Activated CD4-positive, alpha-beta T cell treated with anti-CD3 and anti-CD28 coated beads, Interleukin-2, amount 50 U/mL, for 24 hours (primary cell): ENCODE measurements at places on chromosomes 1 and 21.

DNA sequence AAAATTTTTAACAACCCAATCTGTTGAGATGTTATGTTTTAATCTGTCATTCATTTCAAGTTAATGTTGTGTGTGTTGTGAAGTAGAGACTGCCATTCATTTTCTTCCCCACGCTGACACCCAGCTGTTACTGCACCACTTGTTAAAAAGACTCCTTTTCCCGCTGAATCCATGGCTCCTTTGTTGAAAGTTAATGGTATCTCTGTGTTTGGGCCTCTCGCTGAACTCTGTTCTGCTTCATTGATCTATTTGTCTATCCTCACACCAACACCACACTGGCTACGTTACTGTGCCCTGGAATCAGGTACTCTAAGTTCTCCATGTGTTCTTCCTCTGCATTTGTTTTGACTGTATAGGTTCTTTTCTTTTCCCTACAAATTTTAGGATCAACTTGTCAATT, 58.2 kb downstream of the PDE9A start:
- DNase-seq = no peak

- DNase-seq = no peak
Observed at GRCh38 chr1:205576011-205576410, 55.8 kb downstream of the ELK4 start.

- DNase-seq = no peak
Observed at GRCh38 chr1:171397851-171398469, 84.0 kb downstream of the FMO4 start.

DNA sequence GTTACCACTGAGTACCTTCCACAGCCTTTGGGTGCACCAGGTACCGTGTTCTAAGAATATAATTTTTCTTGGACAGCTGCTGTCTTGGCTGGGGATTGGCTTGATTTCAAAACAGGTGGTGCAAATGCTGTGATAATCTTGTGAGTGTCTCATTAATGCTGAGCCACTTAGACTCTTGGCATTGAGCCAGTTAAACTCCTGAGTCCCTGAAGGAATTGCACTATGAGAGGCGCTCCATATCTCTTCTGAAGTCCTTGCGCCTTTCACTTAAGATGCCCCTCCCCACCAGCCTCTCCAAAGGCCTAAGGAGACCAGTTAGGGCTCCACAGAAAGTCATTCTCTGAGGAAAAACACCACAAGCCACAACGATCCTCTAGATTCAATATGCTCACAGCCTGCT, 51.0 kb downstream of the BACH1 start:
- no peak for DNase-seq

- DNase-seq = no peak
Observed at GRCh38 chr21:20572582-20572981, 425.6 kb upstream of the NCAM2 start.

DNA sequence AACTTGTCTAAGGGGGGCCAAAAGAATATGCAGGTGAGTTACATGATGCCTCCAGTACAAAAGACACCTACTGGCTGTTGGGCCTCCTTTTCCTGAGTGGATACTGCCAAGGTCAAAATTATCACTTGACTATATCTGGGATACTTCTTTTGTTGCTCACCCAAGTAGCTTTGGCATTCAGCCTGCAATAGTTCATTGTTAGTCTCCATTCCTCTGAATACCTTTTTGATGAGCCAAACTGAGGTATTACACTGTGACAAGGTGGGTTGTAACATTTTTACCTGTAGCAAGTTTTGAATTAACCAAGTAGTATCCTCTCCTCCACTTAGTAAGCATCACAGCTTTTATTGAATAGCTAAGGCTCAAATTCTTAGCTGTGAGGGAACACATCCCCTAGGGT, 408.0 kb downstream of the LRRIQ3 start:
- no peak for DNase-seq

GRCh38 chr1:194056169-194056568, 869.8 kb upstream of the B3GALT2 start:
- DNase-seq = no peak

DNA sequence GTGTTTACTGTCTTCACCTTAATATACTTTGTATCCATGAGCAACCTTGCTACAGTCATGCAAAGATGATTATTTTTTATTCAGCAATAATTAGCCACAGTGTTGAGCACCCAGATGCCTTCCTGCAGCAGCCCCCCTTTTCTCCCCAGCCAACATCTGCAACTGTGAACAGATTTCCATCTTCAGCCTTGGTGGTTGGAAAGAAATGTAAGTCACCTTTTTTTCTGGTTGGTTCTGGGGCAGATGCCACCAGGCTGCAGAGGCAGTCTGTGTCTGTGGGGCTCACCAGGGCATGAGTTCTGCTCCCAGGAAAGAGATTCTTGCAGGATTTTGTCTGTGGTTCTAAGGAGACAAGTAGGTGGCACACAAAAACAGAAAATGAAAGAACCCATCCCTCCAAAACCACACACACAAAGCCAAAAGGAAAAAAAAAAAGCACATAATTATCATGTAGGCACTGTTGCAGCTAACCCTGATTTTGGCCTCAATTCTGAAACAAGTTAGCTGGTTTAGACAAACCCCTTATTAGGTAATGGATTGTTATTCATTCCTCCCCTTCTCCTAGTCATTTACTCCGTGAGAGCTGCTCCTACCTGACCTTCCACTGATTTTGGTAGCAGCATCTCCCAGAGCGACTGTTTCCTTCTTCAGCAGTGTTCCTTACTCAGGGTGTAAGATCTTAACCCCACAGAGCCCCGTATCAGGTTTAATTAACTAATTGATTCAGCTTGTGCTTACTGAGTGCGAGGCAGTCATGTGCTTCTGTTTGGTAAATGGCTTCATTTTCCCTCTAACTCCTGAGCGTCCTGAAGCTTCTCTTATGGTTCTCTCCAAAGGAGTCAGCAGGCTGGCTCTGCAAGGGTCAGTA, 36.5 kb downstream of the GALNT2 start:
- DNase-seq = no peak

- no peak for DNase-seq
Observed at GRCh38 chr1:22053861-22054770, 1.6 kb downstream of the CDC42 start.

DNA sequence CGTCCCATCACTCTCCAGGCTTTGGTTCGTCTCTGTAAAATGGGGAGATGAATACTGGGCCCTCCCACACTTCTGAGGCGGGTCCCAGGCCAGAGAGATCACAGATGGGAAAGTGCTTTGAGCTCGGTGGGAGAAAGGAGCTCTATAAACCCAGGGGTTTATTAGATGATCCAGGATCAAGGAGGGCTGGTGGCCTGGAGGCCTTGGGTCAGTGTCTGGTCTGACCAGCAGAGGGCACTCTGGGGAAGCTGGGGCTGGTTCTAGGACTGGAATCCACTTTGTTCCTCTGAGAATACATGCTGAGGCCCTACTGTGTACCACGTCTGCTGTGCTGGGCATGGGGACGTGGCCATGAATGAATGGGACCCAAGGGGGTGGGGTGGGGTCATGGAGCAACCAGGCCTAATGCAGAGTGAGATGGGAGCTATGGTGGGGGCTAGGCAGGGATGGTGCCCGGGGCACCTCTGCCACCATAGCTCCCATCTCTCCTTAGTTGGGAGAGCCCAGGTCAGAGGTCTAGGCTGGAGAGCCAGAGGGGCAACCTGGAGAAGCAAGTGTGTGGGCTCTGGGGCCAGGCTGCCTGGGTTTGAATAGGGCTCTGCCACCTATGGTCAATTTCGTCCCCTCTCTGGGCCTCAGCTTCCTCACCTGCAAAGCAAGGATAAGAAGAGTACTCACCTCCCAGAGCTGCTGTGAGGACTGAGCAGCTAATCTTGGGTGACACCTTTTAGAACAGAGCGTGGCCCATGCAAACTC, 9.0 kb upstream of the FAM131C start:
- peak; percentile 53 for DNase-seq

GRCh38 chr1:98289311-98289710, 368.5 kb upstream of the DPYD start:
- DNase-seq = no peak

GRCh38 chr1:93607814-93608186, 73.8 kb downstream of the BCAR3 start:
- peak; percentile 59 for DNase-seq

GRCh38 chr1:233721004-233721595, 107.2 kb downstream of the KCNK1 start:
- DNase-seq = no peak

DNA sequence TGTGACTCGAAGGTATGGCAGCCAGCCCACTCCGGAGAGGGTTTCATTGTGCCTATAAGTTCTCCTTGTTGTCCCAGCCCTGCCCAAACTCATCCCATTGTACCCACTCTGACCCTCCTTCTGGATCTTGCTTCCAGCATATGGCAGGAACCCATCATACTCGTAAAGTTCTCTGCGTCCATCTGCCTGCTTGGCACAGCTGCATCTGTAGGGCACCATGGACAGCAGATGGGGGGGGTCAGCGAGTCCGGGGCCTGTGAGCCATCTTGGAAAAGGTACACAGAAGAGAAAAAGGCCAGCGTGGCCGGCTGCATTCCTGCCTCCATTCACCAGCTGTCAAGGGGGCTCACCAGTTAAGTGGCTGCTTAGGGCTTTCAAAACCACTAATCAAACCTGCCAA, 94.9 kb upstream of the IGSF21 start:
- no peak for DNase-seq

DNA sequence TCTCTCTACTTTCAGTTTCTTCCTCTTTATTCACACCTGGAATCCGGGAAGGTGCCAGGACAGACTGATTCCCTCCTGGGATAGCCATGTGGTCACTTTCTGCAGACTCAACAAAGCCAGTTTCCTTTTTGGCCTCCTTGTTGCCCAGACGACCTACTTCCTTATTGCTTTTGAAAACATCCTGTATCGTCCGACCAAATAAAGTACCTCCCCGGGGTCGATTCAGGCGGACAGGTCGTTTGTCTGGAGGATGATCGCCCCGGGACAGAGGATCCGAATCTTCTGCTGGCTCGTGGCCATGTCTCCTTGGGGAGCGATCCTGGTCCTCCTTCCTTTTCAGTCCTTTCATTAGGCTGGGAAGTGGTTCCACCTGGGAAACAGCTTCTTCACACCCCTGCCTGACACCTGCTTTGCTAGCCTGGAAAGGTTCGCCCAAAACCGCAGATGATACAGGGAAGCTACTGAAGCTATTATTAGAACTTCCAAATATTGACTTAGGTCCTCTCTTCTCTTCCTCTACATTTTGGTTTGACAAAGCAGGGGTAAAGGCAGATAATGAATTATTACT, 1.2 kb downstream of the MCM3AP start:
- no peak for DNase-seq
